ENCODE measurements at places on chromosomes 7 and 10.

- DNase-seq: no peak
Observed at GRCh38 chr7:73328696-73329095, 735 bp downstream of the FKBP6 start.

- DNase-seq: no peak
Observed at GRCh38 chr7:31702354-31702753, 15.3 kb downstream of the PPP1R17 start.

- no peak for DNase-seq
Observed at GRCh38 chr7:118153551-118154177, 30.3 kb upstream of the LSM8 start.

GRCh38 chr7:1252540-1253090 lies 19.9 kb downstream of the UNCX start:
- no peak for DNase-seq

GRCh38 chr7:126535176-126535575 lies 717.6 kb downstream of the GRM8 start:
- DNase-seq: no peak

- DNase-seq: peak; percentile 38
Observed at GRCh38 chr10:3873728-3874461, 88.9 kb upstream of the KLF6 start.

- DNase-seq: no peak
Observed at GRCh38 chr7:30335763-30336487, 51.5 kb downstream of the ZNRF2 start.

- no peak for DNase-seq
Observed at GRCh38 chr10:47182934-47183703, 116.9 kb upstream of the GDF10 start.

- no peak for DNase-seq
Observed at GRCh38 chr7:128003167-128003566, 28.1 kb downstream of the LRRC4 start.

DNA sequence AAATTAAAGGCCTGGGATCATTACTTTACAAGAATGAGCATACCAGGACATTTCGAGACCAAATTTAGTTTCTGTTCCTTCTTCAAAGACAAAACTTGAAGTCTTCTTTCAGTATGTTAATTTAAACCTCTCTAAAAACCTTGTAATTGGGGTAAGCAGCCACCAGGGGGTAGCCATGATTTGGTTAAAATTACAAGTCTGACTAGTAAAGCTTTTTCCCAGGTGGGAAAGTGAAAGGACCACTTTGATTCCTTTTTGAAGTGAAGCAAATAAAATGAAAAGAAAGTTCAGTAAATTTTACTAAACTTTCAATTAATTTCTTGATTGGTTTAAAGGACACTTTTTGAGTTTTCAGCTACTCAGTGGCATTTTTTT lies 294.3 kb downstream of the BBS9 start:
- no peak for DNase-seq

GRCh38 chr7:11557627-11558026 lies 274.4 kb downstream of the THSD7A start:
- DNase-seq: no peak

GRCh38 chr10:88889559-88890337 lies 9.7 kb downstream of the STAMBPL1 start:
- DNase-seq: no peak

DNA sequence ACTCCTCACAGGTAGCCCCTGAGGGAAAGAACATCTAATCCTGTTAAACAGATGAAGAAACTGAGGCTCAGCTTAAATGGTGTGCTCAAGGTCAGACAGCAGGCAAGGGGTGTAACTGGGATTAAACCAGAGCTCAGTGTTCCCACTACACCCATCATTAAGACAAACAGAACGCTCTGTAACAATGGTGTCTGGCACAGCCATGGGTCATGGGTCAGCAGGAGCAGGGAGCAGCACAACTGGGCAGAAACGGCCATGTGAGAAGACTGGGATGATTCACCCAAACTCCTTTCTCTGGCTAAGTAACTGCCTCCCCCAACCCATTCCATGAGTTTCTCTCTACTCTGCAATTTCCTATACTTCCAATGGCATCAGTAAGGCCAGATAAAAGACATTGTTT lies 85.5 kb upstream of the PDE1C start:
- DNase-seq: no peak

GRCh38 chr7:22566176-22566575 lies 66.2 kb upstream of the STEAP1B start:
- DNase-seq: no peak
